ENCODE measurements at places on chromosomes 2 and 18. TPM values are rescaled to one million over a fixed set of nuclear protein-coding genes. Genes with fewer than 3 reads are reported as not detected.

Gene SIGLEC15
- not detected for total RNA-seq

Gene SPDYA
- 0.90 TPM for total RNA-seq

Gene ADD2
- 0.63 TPM for total RNA-seq

Gene CD226
- total RNA-seq: 0.39 TPM

Gene KIF1A
- total RNA-seq: 82.2 TPM

Gene KCNIP3
- total RNA-seq: 90.8 TPM

Gene GAREM2
- 4.7 TPM for total RNA-seq

Gene CRYGD
- not detected for total RNA-seq

Gene PSTPIP2
- total RNA-seq: 9.9 TPM

Gene SCYGR8
- total RNA-seq: not detected

Gene AQP12B
- total RNA-seq: 0.22 TPM

Gene ANKRD30B
- 17.4 TPM for total RNA-seq
